ENCODE measurements at places on chromosomes 16 and 17. TPM values are rescaled to one million over a fixed set of nuclear protein-coding genes. Genes with fewer than 3 reads are reported as not detected.

The KRT222 gene
- not detected for total RNA-seq

The TBKBP1 gene
- 11.8 TPM for total RNA-seq

The PMFBP1 gene
- not detected for total RNA-seq

DNA sequence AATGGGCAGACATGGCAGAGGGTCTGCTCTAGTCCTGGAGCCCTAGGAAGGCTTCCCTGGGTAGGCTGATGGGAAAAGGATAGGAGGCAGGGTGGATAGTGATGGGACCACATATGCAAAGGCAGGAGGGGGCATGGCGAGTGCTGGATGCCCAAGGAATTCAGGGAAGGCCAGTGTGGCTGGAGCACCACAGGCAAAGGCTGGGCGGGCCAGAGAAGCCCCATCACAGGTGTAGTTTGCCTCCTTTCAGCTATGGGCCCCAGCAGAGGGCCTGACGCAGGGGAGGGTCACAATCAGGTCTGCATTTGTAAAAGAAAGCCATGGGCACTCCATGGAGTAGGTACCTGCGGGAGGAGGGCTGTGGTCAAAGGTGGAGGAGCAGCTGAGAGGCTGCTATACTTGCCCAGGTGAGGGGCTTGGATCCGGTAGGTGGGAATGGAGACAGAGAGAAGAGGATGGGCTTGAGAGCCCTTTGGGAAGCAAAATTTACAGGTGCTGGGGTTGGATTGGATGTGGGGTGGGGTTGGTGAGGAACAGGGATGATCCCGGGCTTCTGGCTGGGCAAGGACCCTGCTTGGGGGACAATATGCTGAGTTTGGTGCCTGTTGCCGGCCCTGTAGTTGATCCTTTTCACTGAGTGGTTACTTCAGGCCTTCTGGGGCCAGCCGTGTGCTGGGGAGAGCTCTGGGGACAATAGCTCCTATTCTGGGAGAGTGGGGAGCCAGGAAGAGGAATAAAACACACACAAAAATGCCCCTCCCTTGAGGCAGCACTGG is 6.5 kb upstream of the COL1A1 start:
- peaks cover 38% of the 10 kb centered on the region for H3K4me1 ChIP-seq
- H3K27me3 ChIP-seq, result peaks cover 40% of the 10 kb centered on the region
- H3K27ac ChIP-seq, result peak overlapping the region; percentile 86
- H3K4me3 ChIP-seq, result no peak overlapping the region

GRCh38 chr16:82033006-82033405 is 2.0 kb upstream of the HSD17B2 start:
- H3K4me1 ChIP-seq, result no peaks in the 10 kb centered on the region
- H3K27ac ChIP-seq, result no peak overlapping the region
- H3K4me3 ChIP-seq, result no peak overlapping the region

GRCh38 chr16:55655897-55656681 is at the start of gene SLC6A2:
TSS of gene SLC6A2 (plus strand) at chr16:55655988. CDS start at chr16:55656695, 707 bp downstream.
- peaks cover 9% of the 10 kb centered on the region for H3K4me1 ChIP-seq
- H3K36me3 ChIP-seq, result no peaks in the 10 kb centered on the region
- no peak within 1 kb of the TSS for H3K27ac ChIP-seq
- no peak for DNase-seq
- H3K27me3 ChIP-seq, result peaks cover 70% of the 10 kb centered on the region

DNA sequence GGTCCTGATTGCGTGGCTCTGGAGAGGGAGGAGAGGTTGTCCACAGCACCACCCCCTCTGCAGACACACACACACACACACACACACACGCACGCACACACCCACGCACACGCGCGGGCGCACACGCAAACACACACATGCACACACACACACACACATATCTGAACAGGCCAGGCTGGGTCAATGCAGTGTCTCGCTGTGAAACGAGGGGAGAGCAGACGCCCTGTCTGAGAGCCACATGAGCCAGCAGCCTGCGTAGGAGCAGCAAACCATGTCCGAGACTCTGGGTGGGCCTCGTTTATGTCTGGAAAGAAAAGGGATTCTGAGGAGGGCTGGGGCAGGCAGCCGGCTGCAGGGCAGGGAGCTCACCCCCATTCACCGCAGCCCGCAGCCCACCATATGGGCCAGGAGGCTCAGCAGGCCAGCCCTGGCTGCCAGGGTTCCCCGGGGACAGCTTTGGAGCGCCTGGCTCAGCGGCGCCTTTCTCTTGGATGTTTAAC is 93.3 kb upstream of the TNRC6C start:
- H3K27me3 ChIP-seq, result no peaks in the 10 kb centered on the region
- no peak overlapping the region for H3K4me3 ChIP-seq
- peak overlapping the region; percentile 73 for H3K27ac ChIP-seq

- peak; percentile 78 for DNase-seq
- H3K36me3 ChIP-seq, result no peaks in the 10 kb centered on the region
- peaks cover 14% of the 10 kb centered on the region for H3K4me1 ChIP-seq
- peak overlapping the region; percentile 56 for H3K27ac ChIP-seq
Measured at GRCh38 chr16:57938936-57939871, 31.7 kb downstream of the CNGB1 start.

GRCh38 chr17:8884336-8884990 is 17.0 kb upstream of the PIK3R6 start:
- no peak for DNase-seq
- no peaks in the 10 kb centered on the region for H3K27me3 ChIP-seq
- no peaks in the 10 kb centered on the region for H3K36me3 ChIP-seq
- H3K4me1 ChIP-seq, result peaks cover 7% of the 10 kb centered on the region
- H3K27ac ChIP-seq, result no peak overlapping the region

- DNase-seq, result no peak
- no peak overlapping the region for H3K27ac ChIP-seq
- no peaks in the 10 kb centered on the region for H3K4me1 ChIP-seq
- H3K36me3 ChIP-seq, result no peaks in the 10 kb centered on the region
Measured at GRCh38 chr17:42642336-42642735, 16.7 kb upstream of the TUBG2 start.

Measured in heart right ventricle (tissue), 16 donors.